ENCODE measurements at places on chromosomes 7 and 10.
A peak's percentile ranks its signal among the peaks of the same experiment; 100 is the strongest.

GRCh38 chr7:116231949-116232348 lies 21.6 kb downstream of the TES start:
- DNase-seq = no peak
- no peaks in the 10 kb centered on the region for H3K36me3 ChIP-seq
- peak overlapping the region; percentile 72 for H3K27ac ChIP-seq
- H3K4me3 ChIP-seq = no peak overlapping the region
- peaks cover 20% of the 10 kb centered on the region for H3K4me1 ChIP-seq
- no peaks in the 10 kb centered on the region for H3K27me3 ChIP-seq

DNA sequence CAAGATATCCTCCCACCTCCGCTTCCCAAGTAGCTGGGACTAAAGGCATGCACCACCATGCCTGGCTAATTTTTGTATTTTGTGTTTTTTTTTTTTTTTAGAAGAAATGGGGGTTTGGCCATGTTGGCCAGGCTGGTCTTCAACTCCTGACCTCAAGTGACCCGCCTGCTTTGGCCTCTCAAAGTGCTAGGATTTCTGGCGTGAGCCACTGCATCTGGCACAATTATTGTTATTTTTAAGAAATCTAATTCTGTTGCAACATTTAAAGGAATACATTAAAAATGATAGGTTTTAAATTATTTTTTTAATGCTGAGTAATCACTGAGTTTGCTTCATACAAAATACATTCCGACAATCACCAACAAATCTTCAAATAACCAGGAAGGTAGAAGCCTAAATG lies 178.1 kb upstream of the SEMA3E start:
- H3K4me3 ChIP-seq = no peak overlapping the region
- no peaks in the 10 kb centered on the region for H3K4me1 ChIP-seq
- H3K27me3 ChIP-seq = no peaks in the 10 kb centered on the region

- H3K36me3 ChIP-seq = no peaks in the 10 kb centered on the region
- H3K4me1 ChIP-seq = no peaks in the 10 kb centered on the region
- DNase-seq = no peak
- H3K27me3 ChIP-seq = no peaks in the 10 kb centered on the region
These were observed 51.3 kb upstream of the PIK3CG start for GRCh38 chr7:106813705-106814305.

GRCh38 chr7:142787034-142787768 lies 16.4 kb downstream of the PRSS2 start:
- no peaks in the 10 kb centered on the region for H3K4me1 ChIP-seq
- H3K27ac ChIP-seq = no peak overlapping the region
- no peaks in the 10 kb centered on the region for H3K27me3 ChIP-seq
- H3K4me3 ChIP-seq = no peak overlapping the region

All from breast epithelium (tissue), 4 donors.